ENCODE measurements at places on chromosomes 2 and 18.

GRCh38 chr2:68737711-68738110, 3.1 kb downstream of the ARHGAP25 start:
- DNase-seq: no peak

DNA sequence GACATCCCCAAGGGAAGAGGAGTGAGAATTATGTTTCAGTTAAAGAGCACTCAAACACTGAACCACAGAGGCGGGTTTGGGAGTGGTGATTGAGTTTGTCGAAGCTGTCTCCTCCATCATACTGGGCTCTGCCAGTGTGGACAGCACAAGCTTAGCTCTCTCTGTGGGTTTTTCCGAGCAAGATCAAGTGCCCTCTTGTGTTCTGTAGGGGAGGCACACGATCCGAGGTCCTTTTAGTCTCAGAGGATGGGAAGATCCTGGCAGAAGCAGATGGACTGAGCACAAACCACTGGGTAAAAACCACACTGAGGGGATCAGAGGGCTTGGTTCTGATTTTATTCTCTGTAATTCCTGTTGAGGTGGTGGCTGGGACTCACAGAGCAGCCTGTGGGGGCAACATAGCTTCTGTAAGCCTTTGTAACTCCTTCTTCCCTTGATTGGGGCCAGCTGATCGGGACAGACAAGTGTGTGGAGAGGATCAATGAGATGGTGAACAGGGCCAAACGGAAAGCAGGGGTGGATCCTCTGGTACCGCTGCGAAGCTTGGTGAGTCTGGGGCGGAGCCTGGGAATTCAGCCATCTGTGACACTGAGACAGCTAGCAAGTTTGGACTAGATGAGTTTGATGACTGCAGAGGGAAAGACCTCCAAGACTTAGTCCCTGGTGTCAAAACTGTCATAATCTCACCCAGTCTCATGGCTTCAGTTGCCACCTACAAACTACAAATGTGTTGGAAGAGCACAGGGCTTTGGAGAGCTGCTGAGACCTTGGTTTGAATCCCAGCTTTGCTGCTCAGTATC, 2.0 kb downstream of the NAGK start:
- DNase-seq: no peak

DNA sequence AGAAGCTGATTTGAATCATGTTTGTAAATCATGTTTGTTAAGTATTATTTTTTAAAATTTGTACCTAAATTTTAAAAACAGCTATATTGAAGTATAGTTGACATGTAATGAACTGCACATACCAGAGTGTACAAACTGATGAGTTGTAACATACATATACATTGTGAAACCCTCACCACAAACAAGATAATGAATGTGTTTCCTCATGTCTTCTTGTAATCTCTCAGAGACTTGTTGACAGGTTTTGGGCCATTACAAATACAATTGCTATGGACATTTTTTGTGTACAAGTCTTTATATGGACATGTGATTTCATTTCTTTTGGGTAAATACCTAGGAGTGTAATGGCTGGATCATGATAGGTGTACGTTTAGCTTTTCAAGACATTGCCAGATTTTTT, 21.5 kb downstream of the WDR43 start:
- DNase-seq: no peak

DNA sequence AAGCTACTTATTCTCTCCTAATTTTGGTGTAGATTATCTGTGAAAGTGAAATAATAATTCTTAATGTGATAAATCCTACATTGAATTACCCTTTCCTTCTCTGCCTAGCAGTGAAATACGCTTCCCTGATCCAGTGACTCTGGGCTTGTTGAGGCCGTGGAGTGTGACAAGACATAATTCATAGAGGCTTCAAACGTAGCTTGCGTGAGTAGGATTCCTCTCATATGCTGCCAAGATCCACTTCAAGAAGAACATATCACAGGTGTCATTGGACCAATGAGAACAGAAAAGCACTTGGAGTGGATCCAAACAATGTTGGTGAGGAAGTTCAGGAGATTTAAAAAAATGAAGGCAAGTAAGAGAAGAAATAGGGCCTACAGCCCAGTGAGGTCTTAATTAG, 221.3 kb upstream of the TMEFF2 start:
- DNase-seq: no peak

GRCh38 chr2:239171643-239172042, 229.2 kb downstream of the HDAC4 start:
- no peak for DNase-seq

GRCh38 chr2:171913517-171913916, 8.7 kb upstream of the HAT1 start:
- DNase-seq: no peak

- no peak for DNase-seq
These were observed 744 bp downstream of the POU3F3 start for GRCh38 chr2:104854498-104855220.

DNA sequence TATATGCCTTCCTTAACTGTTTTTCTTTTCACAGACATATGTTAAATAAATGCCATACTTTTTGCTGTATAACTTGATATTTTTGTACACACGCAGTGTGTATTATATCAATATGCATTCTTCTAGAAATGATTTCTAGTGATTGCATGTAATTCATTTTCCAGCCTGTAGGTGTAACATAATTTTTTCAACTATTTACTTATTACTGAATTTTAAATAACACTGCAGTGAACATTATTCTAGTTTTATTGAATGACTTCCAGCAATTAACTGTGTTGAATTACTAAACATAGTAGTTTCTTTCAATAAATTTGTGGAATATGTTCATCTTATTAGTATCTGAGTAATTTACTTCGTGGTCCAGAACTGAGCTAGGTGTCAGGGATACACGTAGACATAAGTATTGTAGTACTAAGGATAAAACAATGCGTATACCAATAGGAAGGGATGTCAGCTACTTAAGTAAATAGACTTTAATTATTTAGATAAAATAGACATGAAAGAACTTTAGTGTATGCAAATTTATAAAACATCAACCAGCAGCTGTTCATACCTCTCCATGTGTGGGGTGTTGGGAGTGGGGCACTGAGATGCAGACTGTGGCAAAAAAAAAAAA, 28.0 kb downstream of the TANC1 start:
- no peak for DNase-seq

- DNase-seq: no peak
These were observed 35.2 kb downstream of the MOGAT1 start for GRCh38 chr2:222706616-222707015.

GRCh38 chr2:71788186-71788525, 334.8 kb downstream of the DYSF start:
- no peak for DNase-seq

DNA sequence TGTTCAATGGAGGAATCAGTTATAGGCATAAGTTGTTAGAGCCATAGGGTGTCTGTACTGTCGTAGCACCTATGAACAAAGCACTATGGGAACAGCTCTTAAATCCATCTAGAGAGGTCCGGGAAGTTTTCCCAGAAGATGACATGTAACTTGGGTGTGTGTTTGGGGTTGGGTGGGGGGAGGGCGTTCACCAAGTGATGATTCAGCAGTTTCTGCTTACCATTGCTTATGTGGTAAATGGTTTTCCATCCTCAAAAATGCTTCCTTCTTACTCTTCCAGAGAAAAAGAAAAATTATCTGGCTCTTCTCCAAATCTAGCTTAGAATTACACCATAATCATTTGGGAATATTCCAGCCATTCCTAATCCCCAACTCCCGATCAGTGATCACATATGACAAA, 361.1 kb upstream of the ZNF521 start:
- no peak for DNase-seq

DNA sequence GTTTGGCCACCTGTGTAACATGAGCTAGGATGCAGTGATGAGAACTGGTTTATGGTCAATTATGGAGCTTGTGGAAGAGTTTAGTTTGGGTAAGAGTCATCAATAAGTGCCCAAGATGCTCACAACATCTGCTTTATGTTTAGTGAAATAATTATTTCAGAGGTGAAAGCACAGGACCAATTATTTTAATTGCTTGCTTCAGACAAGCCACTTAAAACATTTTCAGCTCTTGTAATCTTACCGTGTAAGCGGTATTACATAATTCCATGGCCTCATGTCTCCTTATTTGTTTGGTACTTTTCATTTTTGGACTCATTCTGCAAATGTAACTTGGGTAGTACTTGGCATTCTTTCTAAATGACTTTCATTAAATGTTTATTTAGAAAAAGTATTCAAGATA, 5.4 kb downstream of the B3GNT2 start:
- DNase-seq: no peak

GRCh38 chr2:234290671-234291070, 206.2 kb downstream of the ARL4C start:
- no peak for DNase-seq

DNA sequence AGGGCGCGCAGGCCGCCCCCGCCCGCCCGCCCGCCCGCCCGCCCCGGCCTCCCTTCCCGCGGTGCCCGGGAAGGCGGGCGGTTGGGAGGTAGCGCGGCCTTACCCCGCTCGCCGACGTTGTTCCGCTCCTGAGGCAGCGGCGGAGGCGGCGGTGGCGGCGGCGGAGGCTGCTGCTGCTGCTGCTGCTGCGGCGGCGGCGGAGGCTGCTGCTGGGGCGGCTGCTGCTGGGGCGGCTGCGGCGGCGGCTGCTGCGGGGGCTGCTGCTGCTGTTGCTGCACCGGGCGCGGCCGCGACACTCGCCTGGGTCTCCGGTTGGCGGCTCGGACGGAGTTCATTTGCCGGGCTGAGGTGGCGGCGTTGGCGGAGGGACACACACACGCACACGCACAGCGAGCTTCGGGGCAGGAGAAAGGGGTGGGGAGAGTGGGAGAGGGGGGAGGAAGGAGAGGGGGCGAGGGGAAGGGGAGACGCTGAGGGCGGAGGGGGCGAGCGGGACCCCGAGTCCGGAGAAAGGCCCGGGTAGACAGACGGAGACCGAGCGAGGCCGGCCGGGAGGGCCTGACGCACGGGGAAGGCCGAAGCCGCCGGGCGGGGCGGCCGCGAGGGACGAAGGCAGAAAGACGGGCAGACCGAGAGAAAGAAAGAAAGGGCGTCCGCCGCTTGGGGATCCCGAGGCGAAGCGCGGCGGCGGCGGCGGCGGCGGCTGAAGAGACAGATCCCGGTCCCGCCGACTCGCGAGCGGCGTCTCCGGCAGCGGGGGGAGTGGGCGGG, 727 bp downstream of the FBXO11 start:
- DNase-seq: no peak

GRCh38 chr2:109331896-109332848, 203.2 kb downstream of the SH3RF3 start:
- DNase-seq: peak; percentile 66

DNA sequence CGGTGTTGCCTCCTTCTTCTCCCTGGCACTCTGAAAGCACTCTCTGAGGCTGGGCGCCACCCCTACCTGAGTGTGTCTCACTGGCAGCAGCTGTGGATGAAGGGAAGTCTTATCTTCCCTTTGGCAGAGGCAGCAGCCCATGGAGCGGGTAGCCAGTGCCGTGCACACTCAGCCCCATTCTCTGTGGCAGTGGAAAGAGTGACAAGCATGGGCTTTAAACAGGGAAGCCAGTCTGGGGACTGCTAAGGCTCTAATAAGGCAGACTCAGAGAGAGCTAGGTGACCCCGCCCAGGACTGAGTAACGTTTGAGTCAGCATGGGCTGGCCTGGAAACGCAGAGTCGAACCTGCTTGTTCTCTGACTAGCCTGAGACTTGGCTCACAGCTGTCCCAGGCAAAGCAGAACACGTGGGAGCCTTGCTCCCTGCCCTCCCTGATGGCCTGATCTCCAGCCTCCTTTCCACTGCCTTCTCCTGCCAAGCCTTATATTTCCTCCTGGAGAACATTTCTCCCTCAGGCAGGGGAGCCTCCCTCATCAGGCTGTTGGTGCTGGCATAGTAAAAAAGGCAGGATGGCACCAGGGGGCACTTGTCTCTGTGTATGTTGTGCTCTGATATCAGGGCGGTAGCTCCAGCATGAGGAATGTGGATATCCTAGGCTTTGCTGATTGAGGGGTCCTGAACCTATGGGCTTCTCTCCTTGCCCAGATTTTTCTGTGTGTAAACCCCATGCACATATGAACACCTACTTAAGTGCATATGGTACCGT, 93.9 kb upstream of the LGALSL start:
- DNase-seq: peak; percentile 64

GRCh38 chr2:45237128-45237527, 227.9 kb upstream of the SIX2 start:
- DNase-seq: no peak

DNA sequence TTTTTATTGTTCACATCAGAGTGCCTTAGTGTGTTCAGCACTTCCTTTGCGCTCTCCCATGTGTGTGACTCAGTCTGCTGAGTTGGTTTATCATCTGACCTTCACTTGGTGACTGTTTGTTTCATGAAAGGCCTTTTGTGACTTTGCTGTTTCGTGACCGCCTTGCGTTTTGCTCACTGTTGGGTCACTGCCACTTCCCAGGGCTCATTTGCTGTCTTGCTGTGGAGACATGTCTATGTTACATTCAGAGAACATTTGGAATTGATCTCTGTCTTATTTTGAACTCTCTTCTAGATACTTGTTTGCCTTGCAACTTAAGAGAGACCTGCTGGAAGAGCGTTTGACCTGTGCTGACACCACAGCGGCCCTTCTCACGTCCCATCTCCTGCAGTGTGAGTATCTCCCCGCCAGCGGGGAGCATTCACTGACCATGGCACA, 54.7 kb downstream of the FARP2 start:
- no peak for DNase-seq

- no peak for DNase-seq
These were observed 1.5 kb upstream of the ZNF397 start for GRCh38 chr18:35239314-35239713.

- peak; percentile 69 for DNase-seq
These were observed 30.6 kb downstream of the HNRNPLL start for GRCh38 chr2:38572167-38572566.

- no peak for DNase-seq
These were observed 774 bp upstream of the FZD7 start for GRCh38 chr2:202032846-202033316.

GRCh38 chr2:24853046-24853445, 59.8 kb downstream of the CENPO start:
- DNase-seq: no peak

Measured in AG09309 (cell line).